Amniotic stem cell (primary cell): ENCODE measurements at places on chromosomes 7 and 10.

GRCh38 chr10:62016623-62017490, 115.4 kb downstream of the ARID5B start:
- DNase-seq: no peak

DNA sequence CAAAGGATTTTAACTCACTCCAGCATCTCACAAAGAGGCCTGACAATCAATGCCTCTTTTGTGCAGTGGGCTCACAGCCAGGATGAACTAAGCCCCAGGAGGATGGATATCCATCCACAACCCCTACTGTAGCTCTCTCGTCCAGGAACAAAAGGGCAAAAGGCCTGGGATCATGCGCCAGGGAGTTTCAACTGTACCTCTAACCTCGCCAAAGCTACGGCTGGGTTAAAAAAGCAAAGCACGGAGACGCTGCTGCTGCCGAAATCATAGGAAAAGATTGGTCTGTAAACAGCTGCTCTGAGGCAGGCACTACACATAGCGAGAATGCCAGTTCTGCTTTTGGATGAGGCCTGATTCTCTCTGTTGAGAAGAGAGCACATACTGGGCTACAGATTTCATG, 32.1 kb downstream of the VSTM4 start:
- DNase-seq: no peak

DNA sequence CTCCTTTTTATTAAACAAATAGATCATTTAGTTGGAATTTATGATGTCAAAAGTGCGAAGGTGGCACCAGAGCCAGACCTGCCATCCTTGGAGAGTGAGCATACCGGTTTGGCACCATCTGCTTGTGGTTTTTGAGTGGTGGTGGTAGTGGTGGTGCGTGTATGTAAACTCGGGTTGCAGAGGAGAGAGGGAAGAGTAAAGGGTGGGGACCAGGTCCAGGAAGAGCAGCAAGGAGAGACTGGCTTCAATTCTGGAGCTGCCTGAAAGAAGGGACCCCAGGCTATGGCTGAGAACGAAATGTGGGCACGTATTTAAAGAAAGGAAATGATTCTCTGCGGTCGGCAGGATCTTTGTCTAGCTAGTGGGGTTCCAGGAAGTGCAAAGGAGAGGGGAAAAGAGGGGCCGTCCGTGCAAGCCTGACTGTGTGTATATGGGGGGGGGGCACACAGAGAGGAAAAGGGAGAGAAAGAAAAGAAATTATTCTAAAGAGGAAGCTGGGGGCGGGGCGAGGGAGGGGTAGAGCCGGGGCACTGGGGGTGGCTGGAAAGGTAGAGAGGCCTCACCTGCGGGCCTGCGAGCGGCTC, 448 bp upstream of the GOLGA7B start:
- DNase-seq: no peak

DNA sequence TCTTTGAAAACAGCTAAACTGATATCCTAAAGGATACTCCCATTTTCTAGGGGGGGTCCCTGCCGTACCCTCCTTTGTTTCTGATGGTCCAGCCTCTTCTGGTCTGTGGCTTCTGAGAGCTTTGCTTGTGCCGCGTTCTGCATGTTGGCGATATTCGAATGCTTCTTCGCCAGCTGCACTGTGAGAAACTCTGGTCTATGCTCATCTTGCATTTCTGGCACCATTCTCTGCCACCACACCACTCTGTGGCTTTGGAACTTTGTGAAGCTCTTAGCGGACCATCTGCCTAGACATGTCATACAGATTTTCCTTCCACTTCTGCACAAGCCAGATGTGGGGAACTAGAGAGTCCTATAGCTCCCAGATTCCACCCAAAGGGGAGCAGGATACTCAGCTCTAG, 197.2 kb downstream of the REEP3 start:
- no peak for DNase-seq

GRCh38 chr10:107043461-107043860, 121.0 kb downstream of the SORCS1 start:
- DNase-seq: no peak

GRCh38 chr7:87370660-87371180, 25.3 kb downstream of the CROT start:
- DNase-seq: no peak

DNA sequence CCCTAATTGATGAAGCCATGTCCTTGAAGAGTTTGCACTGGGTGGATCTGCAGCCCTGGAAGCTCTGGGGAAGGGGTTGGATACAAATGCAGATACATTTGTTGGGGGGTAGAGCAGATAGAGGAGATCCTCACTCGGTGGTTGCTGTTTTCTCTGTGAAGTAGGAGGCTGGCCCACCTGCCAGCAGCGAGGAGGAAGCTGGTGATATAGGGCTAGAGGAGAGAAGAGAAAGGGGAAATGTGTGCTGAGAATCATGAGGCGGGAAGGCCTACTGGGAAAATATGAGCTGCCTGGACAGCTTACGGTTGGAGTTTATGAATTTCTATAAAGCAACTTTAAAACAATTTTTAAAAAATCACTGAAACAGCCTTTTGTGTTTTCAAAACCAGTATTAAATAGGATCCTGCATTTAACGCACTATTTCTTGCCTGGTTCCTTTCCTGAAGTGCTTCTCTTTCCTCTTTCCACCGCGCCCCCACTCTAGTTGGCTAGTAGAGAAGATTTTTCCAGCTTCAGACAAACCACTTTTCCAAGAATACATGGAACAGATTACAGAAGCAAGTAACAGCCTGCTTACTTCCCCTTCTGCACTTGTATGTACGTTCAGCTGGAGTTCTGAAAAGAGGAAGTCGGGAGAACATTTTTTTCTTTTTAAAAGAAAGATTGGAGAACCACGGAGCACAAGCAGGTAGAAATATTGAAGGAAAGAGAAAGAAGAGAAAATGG, 100.6 kb upstream of the GLCCI1 start:
- DNase-seq: no peak

DNA sequence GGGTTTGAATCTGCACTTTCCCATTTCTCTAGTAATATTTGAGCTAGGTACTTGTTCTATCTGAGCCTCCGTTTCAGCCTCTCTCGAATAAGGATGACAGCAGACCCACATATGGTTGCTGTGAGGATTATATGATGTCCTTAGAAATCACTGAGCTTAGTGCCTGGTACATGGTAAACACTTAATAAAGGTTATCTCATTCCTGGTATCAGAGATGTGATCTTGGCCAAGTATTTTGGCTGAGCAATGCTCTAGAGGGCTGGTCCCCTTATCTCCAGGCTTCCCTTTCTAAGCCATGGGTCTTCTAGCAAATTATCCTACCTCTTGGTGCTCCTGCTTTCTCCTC, 407 bp upstream of the MKRN1 start:
- DNase-seq: no peak

DNA sequence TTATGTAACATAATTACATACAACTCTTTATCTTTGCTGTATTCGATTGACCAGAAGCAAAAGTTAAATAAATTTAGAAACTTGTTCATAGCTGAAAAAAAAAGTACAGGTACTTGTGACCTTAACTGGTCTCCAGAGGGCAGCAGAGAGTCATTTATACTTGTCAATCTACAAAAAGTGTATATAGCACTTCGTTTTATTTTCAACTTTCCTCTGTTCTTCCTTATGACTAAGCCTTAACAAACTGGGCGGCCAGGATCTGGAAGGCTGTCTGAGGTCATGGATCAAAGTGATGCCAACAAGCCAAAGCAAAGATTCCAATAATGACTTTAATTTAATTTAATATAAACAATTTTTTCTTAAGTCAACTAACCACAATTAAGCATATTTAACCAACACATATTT, 29.8 kb downstream of the C10orf67 start:
- DNase-seq: peak; percentile 74

DNA sequence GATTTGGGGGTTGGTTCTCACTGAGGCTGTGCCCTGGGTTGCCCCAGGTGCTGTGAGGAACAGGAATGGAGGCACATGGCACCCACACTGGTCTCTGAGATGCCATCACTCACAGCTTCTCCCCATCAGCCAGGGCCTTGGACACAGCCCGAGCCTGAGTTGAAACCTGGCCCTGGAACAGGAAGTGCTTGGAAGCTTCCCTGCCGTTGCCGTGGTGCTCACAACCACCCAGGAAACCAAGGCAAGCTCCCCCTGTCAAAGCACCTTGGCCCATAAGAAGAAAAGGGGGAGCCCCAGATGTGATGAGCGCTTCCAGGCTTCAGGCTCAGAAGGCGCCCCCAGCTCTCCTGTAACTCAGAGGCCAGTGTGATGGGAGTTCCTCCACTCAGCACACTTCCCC, at the start of gene BTBD16:
BTBD16 (plus strand) TSS at position 221 of the 400 bp plus-strand sequence. CDS start 3,786 bp downstream, outside the sequence.
- no peak for DNase-seq

- no peak for DNase-seq
These were observed 1021.6 kb downstream of the GATA3 start for GRCh38 chr10:9076066-9076465.

- DNase-seq: no peak
These were observed 63.0 kb downstream of the HELLS start for GRCh38 chr10:94608559-94608958.

GRCh38 chr7:50962962-50963374, 180.3 kb upstream of the GRB10 start:
- DNase-seq: no peak

DNA sequence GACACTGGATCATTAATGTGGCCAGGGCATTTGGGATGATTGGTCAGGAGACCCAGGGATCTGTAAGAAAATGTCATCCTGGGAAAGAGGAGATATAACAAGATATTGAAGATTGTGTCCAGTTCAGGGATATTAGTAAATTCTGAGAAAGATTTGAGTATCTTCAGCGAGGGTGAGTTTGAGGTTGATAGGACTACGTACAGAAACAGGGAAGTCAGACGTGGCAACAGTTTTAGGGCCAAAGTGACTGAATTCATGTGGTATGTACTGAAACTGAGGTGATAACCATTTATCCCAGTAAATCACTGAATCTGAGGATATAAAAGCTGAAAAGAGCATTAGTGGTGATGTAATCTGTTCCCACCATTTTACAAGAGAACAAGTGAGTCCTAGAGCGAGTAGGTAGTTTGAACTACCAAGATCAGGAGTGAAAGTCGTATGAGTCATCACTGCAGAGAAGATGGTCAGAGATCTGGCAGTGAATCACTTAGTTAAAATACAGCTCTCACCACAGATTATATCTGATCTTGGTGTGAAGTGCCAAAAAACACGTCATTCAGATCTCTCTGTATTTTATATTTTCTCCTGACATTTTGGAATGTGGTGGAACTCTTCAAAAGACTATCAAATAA, 220.5 kb downstream of the CDK14 start:
- peak; percentile 85 for DNase-seq

- DNase-seq: no peak
These were observed 188.3 kb downstream of the DGKB start for GRCh38 chr7:14714161-14714728.
